ENCODE measurements at places on chromosomes 2 and 18.

GRCh38 chr18:24630346-24630880 is 170.0 kb downstream of the HRH4 start:
- DNase-seq = no peak

- peak; percentile 63 for DNase-seq
Measured at GRCh38 chr2:40434731-40435271, 17.1 kb downstream of the SLC8A1 start.

DNA sequence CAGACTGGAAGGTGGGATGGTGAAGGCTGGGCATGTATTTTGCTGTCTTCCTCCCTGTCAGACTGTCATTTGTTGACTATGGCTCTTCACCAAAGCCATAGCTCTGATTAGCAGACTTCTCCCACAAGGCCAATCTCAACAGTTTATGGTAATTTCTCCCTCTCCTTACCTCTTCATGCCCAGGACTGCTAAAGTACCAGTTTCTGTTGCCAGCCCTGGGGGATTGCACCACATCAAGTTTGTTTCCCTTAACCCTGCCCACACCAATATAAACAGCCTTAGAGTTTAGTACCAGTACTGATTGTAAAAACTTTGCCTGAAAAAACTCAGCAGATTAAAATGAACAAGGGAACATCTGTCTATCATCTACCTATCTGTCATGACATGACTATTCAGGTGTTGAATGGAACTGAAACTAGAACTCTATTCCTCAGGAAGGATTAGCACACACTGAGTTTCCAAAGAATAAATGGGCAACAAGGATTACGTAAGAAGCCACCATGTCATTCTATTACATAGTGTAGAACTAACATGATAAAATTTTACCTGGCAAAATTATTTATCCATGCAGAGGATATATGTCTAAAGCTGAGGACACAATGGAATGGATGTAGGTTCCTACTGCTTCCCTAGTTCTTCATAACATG is 13.7 kb downstream of the FEZ2 start:
- DNase-seq = no peak

DNA sequence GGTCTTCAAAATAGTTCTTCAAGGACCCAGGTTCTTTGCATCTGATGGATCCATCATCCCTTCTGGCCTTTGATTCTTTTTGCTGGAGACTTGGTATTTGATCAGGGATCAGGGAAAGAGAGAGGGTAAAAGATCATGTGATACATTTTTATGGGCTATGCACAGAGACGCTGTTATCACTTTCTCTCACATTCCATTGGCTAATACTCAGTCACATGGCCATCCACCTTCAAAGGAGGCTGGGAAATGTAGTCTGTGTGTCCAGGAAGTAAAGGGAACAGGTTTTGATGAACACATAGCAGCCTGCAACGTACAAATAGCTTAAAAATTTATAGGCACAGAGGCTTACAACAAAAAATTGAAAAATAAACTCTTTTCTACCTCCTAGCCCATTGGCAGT is 629.6 kb upstream of the FANCL start:
- DNase-seq = peak; percentile 35

DNA sequence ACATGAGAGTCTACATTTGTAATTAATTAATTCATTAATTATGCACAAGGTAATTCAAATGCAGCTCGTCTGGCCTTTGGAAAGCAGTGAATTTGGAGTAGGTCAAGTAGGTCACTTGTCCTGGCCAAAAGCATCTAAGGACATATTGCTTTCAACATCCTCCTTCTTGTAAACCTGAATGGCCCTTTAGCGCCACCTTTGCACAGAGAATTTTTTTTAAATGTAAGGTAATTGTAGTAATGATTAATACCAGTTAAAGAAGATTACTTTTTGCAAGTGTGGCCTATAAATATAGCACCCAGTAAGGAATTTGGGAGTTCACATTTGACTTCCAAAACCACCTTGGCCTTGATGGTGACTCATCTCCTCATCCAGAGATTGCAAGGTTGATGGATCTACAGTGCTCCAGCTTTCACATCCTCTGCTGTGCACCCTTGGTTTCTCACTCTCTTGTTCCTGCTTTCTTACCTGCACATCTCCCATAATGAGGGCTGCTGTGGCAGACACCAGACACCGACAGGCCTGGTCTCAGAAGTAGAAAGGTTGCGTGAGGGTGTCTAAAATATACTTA is 481.7 kb downstream of the TGIF1 start:
- DNase-seq = no peak

GRCh38 chr2:187148059-187148714 is 299.2 kb upstream of the ZSWIM2 start:
- DNase-seq = no peak

DNA sequence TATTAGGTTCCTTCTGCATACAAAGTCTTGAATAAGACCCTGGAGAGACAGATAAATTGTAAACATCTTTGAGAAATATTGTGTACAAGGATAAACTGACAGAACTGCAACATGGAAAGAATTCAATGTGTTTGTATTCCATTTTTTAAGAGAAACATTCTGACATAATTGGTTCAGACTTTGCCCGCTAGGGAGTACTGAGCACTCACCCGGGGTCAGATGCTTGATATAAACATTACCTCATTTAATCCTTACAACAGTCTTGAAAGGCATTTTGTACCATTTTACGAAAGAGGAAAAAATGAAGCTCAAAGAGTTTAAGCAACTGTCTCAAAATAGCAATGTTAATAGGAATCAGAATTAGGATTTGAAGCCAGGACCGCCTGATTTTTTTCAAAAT is 416.7 kb upstream of the CRIM1 start:
- no peak for DNase-seq

DNA sequence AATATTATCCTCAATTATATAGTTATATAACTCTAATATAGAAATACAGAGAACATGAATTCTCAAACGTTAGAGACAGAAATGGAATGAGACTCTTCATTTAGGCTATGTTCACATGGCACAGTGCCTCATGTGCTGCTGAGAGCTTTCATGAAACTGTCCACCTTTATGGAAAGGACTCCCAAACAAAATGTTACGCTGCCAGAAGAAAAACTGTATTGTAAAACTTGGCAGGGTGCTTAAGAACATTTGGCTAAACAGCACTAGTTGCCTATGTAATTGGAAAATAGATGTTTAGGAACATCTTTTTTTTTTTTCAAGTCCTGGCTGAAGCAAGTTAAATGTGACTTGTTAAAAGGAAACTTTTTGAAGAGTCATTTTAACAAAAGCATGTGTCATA is 396.0 kb downstream of the ERBB4 start:
- no peak for DNase-seq
